ENCODE measurements at places on chromosomes 5 and 9.

DNA sequence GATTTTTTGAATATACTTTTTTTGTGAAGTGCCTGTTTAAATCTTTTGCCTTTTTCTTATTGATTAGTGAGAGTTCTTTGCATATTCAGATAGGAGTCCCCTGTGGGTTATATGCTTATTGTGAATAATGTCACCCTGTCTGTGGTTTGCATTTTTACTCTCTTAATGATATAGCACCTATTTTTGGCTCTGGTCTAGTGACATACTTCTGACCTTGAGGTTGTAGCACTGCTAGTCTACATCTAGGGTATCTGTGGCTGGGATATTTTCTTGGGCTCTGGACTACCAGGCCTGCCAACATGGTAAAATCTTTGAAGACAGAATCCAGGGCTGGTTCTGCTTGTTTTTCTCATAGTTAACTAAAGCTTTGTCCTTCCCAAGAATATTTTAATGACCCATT, 13.5 kb upstream of the NKX2-5 start:
- DNase-seq: no peak

DNA sequence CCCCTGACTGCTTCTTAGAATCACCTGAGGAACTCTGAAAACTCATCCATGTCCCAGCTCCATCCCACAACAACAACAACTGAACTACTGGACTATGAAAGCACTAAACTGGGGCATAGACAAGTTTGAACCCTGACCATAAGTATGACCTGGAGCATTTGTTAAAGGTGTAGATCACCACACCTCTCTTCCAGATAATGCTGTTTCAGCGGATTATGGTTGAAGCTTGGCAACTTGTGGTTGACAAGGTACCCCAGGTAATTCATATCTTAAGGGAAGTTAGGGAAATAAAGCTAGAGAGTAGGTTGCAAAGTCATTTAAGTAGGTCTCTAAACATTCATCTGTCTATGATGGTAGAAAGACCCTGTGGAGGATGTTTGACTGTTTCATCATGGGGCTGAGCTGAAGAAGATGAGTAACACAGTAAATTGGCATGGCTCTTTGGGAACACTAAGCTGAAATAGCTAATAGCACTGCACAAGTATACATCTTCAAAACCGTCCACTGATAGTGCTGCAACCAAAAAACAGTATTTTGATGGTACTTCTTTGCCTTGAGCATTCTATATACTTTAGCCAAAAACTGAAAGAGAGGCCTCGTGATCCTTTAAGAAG, 80.2 kb downstream of the TMEM174 start:
- no peak for DNase-seq

- DNase-seq: no peak
Measured at GRCh38 chr5:10627160-10627701, 63.4 kb downstream of the ANKRD33B start.

GRCh38 chr9:125932012-125932411, 184.8 kb downstream of the PBX3 start:
- no peak for DNase-seq

- no peak for DNase-seq
Measured at GRCh38 chr5:157047898-157048297, 11.0 kb downstream of the HAVCR1 start.

All from effector memory CD8-positive, alpha-beta T cell (primary cell).